Activated T-cell treated with anti-CD3 and anti-CD28 coated beads for 4 hours (primary cell): ENCODE measurements at places on chromosomes 4 and X.

GRCh38 chr4:143531788-143532491 is 18.4 kb downstream of the SMARCA5 start:
- DNase-seq, result no peak

DNA sequence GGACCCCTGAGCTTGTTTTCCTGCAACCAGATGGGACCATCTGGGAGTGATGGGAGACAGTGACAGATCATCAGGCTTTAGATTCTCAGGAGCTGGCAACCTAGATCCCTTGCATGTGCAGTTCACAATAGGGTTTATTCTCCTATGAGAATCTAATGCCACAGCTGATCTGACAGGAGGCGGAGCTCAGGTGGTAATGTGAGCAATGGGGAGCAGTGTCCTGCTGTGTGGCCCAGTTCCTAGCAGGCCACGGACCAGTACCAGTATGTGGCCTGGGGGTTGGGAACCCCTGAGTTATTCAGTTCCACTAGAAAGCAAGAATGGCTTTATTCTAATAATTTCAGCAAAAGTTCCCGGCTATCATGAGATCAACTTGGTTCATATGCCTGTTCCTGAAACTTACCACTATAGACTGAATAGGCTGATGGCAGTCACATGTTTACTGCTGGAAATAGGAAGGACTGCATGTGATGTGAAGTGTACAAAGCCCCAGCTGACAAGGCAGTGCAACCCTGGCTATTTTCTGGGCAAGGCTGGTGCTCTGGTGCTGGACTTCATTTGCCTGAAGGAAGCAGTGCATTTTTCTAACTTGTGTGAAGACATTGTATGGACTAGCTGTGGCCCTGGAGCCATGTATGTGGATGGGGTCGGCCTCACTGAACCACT is 107.2 kb downstream of the SPRY1 start:
- DNase-seq, result no peak

DNA sequence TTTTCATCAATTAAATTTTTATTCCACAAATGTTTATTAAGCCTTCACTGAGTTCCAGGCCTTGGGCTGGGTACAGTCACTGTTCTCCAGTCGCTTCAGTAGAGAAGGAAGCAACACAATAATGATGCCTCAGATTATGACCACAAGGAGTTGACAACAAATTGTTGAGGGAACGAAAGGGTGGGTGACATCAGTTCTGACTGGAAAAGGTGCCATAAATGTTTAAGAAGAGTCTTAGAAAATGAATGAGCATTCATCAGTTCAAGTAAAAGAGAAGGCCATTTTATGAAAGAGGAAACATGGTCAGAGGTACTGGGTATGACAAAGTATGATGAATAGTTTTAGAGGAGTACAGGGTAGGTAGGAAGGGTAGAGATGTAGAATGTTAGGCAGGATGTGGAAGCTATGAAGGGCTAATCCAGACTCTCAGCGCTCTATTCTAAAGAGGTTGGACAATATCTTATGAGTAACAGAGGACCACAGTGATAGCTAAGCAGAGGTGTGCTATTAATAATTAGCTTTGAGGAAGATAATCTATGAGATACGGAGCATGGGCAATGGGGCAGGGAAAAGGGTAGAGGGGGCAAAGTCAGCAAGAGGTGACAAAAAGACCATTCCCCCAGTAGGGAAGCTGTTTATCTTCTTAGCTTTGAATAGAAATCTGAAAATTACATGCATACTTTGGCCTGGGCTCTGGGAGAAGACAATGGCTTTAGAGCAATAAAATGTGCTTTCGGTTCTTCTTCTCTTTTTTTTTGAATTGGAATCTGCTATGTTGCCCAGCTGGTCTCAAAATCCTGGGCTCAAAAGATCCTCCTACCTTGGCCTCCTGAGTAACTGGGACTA is 20.4 kb downstream of the AFP start:
- DNase-seq, result no peak

GRCh38 chrX:72313707-72314641 is 8.3 kb upstream of the CITED1 start:
- DNase-seq, result no peak

- no peak for DNase-seq
These were observed 73.3 kb upstream of the LRPAP1 start for GRCh38 chr4:3605491-3605890.

DNA sequence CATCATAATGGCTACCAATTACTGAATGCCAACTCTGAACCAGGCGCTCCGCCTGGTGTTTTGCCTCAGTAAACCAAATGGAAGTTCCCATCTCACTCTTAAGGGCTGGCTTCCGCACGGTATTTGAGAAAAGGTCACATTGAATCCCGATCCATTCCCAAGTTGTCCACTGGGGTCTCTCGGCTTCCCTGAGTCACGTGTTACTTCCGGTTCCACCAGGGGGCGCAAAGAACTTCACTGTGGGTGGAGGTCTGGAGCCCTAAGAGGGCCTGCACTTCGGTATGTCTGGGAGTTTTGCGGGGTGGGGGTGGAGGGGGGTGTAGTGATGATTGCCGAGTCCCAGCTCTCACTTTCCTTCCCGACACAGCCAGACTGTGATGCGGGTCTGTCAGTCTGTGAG is 13.4 kb upstream of the NHS start:
- DNase-seq, result no peak
